PC-3 (cell line): ENCODE measurements at places on chromosomes 12 and 14.

DNA sequence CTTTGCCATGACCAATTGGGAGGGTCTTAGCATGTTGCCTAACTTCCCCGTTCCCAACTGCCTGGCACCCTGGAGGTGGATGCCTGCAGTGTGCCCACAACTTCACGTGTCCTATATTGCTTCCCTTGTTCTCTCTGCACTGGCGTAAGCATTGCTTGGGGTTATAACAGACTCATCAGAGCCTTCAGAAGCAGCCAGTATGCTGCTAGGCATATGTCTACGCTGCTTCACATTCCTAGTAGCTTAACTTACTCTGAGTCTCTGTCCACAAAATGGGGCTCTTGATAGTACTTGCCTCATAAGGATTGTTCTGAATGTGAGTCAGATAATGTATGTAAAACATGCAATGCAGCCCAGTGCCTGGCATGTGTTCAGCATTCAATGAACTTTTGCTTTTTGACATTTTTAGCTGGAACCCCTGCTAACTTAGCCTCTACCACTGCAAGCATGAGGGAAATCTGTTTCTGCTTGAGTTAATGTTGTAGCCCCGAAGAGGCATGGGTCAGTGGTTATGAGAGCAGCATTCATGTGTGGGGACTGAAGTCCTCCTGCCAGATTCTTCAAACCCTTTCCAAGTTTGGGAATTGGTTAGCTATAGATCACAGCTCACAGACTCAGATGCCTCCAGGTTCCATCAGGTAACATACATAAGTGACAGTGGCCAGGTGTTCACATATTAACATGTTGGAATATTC is 2.8 kb downstream of the SLC5A8 start:
- DNase-seq: no peak

GRCh38 chr14:79997509-79998208 is 213.6 kb downstream of the DIO2 start:
- DNase-seq: peak; percentile 48

DNA sequence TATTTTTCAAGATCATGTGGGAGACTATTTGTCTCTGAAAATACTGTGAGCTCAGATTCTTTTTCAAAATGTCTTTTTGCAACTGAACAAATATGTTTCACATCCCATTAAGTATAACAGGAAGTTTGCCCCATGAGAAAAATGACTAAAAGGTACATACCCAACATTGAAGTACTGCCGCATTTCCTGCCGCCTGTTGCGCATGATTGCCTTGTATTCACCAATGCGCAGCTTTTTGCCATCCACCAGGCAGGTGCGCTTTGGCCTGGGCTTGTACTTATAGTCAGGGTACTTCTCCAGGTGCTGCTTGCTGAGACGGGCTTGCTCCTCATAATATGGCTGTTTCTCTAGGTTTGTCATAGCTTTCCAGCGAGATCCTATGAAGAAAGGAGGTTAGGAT is 413.2 kb downstream of the SOX5 start:
- no peak for DNase-seq

DNA sequence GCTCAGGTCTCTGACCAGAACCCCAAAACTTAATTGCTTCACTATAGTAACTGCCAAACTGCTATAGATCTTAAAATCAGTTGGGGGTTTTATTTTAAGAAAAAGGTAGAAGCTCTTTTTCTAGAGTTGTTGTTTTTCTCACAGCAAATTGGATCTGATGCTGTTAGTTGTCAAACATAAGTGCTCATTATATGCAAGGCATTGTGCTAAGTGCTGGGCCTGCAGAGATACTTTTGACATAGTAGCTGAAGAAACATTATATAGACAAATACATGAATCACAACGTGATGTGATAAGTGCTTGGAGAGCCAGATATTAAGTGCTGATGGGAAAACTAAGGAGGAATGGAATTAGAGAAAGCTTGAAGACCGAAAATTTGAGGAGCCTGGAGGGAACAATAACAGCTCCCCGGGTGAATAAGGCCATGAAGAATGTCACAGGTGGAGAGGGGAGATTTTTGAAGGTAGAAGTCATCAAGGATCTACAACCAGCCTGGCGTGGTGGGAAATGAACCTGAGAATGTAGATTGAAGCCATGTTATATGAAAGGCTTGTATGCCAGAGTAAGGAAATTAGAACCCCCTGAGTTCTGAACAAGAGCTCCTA is 126.5 kb downstream of the DYRK2 start:
- DNase-seq: peak; percentile 60

DNA sequence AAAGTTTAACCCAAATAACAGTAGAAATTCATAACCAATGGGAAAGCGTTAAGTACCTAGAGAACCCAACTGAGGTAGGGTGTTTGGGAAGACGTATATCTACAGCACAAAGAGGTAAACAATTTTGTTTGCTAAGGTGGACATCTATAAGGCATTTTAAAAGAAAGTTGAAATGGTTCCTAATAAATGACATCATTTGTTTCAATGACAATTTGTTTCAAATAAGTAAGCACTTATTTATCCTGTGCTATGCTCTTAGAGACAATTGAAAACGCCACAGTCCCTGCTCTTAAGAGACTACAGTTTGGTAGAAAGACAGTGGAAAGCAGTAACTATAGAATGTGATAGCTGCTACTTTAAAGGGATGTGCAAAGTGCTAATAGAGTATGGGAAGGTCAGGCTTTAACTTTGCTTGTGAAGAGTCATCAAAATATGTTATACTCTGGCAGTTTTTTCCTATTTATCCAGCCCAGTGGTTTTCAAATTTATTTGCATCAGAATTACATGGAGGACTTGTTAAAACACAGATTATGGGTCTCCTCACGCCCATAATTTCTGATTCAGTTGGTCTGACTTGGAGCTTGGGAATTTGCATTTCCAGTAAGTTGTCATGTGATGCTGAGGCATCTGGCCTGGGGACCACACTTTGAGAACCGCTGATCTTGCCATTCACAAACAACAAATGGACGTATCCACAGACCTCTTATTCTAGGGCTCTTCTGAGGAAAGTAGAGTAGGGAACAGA is 19.6 kb upstream of the SMCO2 start:
- DNase-seq: no peak

DNA sequence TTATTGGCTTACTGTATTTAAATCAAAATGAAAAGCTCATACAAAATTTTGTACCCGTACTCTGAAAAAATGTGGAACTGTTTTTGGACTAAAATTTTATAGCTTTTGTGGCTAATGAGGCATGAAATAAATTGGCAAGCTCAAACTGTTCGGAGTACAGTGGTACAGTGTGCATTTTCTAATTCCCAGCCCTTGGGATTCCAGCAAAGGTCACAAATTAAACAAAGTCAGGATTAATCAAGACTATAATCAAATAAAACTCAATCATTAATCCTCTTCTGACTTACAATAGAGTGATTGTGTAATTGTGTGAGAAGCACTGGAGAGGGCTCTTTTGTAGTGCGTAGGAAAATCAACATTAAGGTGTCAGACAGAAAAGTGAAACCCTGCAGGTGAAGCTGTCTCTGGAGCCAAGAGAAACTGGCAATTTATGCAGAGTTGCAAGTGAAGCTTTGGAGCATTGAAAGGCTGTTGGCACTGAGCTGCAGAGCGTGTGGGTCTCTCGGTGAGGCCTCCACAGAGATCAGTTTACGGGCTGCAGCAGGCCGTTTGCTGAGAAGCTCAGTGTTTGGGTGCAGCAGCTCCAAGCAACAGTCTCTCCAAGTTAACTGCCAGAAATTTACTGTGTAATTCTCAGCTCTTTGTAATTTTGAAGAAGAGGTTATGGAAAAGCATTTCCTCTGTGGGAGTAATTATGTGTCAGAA is 275.9 kb downstream of the FBXL14 start:
- DNase-seq: peak; percentile 62

DNA sequence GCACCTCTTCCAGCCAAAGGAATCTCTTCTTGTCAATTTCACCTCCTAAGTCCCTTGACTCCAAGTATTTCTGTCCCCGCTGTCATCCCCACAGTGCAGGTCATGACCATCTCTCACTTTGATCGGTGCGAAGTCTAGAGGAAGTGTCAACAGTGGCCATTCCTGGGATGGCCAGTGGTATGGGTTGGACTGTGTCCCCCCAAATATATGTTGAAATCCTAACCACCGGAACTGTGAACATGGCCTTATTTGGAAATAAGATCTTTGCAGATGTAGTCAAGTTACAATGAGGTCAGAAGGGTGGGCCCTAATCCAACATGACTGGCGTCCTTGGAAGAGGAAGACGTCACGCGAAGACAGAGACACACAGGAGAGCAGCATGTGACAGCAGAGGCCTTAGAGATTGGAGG is 155.9 kb upstream of the PRMT8 start:
- no peak for DNase-seq

GRCh38 chr14:99554184-99554583 is 49.8 kb downstream of the CCDC85C start:
- no peak for DNase-seq

GRCh38 chr12:12138203-12139154 is 67.7 kb downstream of the BCL2L14 start:
- no peak for DNase-seq

DNA sequence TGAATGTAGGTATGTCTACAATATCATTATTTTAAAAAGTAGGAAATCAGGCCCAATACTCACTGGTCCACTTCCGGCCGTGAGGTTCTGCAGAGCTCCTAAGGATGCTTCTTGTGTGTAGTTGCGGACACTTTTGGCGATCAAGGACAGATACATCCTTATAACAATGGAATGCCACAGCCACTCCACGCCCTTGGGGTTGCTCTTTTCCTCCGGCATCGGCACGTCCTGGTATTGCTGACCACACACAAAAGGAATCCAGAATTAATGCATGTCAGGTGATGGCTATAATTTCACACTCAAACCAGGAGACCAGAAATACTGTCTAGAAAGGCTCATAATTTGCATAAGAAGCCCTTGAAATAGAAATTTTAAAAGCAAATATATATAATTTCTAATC is 65.6 kb upstream of the YARS2 start:
- DNase-seq: no peak

DNA sequence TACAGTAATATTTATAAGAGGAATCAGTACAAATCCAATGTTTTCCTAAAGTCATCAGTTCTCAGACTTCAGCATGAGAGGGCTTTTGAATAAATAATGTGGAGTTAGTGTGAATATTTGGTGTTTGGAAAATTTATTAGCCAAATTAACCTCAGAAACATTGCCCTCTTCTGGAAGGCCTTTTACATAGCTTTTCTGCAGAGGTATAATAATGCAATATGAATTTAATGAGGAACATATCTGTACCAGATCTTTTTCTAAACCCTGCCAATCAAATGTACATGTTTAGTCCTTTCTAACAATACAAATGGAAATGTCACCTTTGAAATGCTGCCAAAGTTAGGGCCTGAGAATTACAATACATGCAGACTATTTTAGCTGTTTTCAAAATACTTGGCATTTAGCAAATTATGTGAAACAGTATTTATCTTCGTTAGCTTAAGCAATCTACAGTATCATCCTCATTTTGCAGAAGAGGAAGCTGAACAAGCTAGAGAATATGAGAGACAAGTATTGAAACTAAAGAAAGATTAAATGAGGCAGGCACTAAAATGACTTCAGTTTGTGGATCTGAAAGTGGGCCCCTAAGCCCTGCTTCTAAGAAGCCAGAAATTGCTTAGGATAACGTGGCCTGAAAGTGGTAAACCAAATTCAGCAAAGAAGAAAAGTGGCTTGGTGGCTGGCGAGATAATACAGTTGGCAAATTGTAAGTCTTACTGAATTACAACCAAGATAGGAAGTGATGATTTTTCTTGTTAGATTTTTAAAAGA is 60.4 kb upstream of the MANSC4 start:
- DNase-seq: peak; percentile 48

DNA sequence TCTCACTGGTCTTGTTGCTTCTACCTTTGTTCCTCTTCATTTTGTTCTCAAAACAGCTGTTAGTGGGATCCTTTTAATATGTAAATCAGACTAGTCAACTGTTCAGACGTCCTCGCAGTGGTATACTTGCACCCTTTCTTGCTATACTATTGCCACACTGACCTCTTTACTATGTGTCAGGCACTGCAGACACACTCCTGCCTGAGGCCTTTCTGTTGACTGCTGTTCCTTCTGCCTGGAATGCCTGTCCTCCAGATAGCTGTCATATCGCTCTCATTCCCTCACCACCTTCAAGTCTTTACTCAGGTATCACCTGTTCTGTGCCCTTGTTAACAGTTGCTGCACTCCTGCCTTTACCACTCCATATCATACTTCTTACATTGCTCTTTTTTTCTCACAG is 90.0 kb upstream of the TMEM263 start:
- DNase-seq: no peak

DNA sequence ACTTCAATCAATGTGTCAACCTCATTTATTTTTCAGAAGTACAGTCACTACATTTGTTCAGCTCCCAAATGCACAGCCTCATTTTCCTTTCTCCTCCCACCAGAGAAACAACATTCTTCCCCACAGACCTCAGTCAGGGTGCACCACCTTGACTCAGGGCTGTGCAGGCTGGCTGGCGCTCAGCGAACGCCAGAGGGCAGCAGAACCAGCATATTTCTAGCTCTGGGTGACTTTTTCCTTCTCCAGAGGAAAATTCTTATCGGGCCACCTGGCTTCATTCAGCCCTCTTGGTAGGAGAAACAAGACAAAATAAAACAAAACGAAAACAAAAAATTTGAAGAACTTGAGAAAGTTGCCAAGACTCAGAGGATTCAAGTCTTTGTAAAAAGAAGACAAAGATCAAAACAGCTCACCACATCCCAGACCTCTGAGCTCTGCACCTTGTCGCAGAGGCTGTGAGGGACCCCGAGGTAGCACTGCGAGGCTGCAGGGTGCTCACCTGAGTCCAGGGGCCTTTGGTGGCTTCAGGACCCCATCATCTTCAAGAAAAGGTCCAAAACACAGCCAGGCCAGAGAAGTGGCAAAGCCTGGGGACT is 33.7 kb downstream of the PAH start:
- DNase-seq: peak; percentile 72

DNA sequence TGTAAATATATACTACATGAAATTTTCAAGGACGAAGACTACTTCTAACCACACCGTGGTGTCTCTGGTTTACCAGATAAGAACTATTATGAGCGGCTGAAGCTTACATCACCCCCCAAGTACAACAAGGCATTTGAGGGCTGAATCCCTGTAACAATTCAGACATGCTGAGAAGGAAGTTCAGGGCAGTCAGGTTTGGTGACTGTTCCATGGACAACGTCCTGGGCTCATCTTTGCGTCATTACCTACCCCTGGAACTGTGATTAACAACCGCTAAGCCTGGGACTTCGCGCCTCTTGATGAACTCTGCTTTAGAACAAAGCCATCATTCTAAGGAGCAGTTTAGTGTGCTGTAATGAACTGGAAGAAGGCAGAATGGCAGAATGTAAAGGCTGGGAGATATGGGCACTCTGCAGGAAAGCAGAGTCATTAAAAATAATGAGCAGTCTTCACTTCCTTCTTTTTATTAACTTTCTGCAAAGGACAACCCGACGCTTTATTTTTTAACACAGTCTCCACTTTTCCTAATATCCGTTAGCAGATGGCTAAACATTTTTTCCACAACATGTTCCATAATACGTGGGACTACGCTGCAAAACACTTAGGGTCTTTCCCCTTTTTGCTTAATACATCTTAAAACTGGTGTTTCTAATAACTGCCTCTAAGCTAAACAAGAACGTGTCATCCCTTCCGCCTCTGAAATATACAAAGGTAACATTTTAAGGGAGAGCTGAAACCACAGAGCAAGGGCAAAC is 263.2 kb downstream of the ADAMTS20 start:
- no peak for DNase-seq
